ENCODE measurements at places on chromosomes 7 and 10. TPM values are rescaled to one million over a fixed set of nuclear protein-coding genes. Genes with fewer than 3 reads are reported as not detected.

Gene GNG11
- 0.12 TPM for total RNA-seq

Gene ANKRD2
- not detected for total RNA-seq

Gene TSC22D4
- 148 TPM for total RNA-seq

DNA sequence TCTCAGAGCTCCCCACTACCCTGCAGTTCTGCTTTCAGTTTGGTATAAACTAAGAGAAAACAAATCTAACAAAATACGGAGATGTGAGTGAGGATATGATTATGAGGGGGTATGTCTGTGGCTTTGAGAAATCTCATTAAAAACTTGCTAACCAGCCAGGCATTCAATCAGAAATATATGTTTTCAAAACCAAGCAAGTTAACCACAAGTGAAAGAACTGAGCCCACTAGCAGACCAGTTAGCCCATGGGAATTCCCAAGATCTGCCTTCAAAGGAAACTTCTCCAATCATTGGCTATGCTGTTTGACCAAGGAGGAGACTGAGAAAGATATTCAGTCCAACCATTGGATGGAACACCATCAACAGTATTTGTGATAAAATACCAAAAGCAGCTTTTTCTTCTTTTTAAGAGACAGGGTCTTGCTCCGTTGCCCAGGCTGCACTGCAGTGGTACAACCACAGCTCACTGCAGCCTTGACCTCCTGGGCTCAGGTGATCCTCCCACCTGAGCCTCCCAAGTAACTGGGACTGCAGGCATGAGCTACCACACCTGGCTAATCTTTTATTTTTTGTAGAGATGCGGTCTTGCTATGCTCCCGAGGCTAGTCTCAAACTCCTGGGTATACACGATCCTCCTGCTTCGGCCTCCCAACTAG is 41.2 kb downstream of the FGFR2 start:
- DNase-seq = no peak
- H3K27me3 ChIP-seq = no peaks in the 10 kb centered on the region
- H3K4me1 ChIP-seq = no peaks in the 10 kb centered on the region
- no peaks in the 10 kb centered on the region for H3K36me3 ChIP-seq
- no peak overlapping the region for H3K4me3 ChIP-seq
- no peak overlapping the region for H3K27ac ChIP-seq

- no peak overlapping the region for H3K4me3 ChIP-seq
- no peaks in the 10 kb centered on the region for H3K36me3 ChIP-seq
- DNase-seq = no peak
- H3K27me3 ChIP-seq = no peaks in the 10 kb centered on the region
- H3K4me1 ChIP-seq = no peaks in the 10 kb centered on the region
- no peak overlapping the region for H3K27ac ChIP-seq
Measured at GRCh38 chr10:33739031-33739430, 404.6 kb upstream of the NRP1 start.
